ENCODE measurements at places on chromosomes 13 and 19.
A peak's percentile ranks its signal among the peaks of the same experiment; 100 is the strongest.

- no peak for DNase-seq
Measured at GRCh38 chr13:60869225-60869624, 472.2 kb downstream of the TDRD3 start.

GRCh38 chr13:52896827-52897659 lies 48.6 kb upstream of the PCDH8 start:
- peak; percentile 4 for DNase-seq

GRCh38 chr19:4136680-4137088 lies 12.8 kb upstream of the MAP2K2 start:
- no peak for DNase-seq

DNA sequence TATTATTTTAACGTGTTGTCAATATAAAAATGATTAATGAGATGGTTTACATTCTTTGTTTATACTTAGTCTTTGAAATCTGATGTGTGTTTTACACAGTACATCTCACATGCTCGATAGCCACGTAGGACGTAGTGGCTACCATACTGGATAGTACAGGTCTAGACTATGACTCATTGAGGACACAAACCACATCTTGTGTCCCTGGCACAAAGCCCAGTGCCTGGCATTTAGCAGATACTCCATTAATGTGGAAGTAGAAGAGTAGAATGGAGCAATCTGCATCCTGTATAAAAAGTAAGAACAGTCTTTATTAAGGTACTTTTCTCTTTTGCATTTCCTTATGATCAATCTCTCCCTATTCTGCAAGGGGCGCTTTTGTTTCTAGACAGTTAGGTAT lies 49.0 kb upstream of the FRY start:
- DNase-seq, result no peak

DNA sequence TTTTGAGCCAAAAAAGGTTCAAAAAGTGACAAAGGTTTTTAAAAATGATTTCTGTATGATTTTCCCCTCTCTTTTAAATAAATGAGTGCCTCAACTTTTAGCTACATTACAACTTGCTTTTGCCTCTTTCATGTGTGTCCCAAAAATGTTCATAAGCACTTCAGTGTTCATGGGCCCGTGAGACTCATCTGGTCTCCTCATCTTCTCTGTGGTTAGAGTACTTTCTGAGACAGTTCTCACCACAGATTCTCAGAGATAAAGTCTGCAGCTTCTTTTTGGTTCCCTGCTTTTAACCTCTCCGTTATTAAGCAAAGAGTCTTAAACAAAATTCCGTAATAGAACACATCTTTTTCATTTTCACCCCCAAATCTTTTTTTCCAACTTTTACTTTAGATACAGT lies 156.9 kb downstream of the DLEU7 start:
- peak; percentile 5 for DNase-seq

- DNase-seq, result no peak
Measured at GRCh38 chr13:58376349-58376748, 744.8 kb downstream of the PCDH17 start.

GRCh38 chr13:113216254-113217048 lies 7.0 kb downstream of the CUL4A start:
- DNase-seq, result no peak

- no peak for DNase-seq
Measured at GRCh38 chr13:57114945-57115344, 25.8 kb upstream of the PRR20A start.

- DNase-seq, result no peak
Measured at GRCh38 chr19:44430956-44431355, 17.3 kb downstream of the ZNF229 start.

GRCh38 chr13:31947506-31947905 lies 84.1 kb upstream of the FRY start:
- DNase-seq, result no peak

GRCh38 chr19:49333418-49333805 lies 1.8 kb upstream of the CD37 start:
- DNase-seq, result no peak

GRCh38 chr19:17213334-17213733 lies 1.8 kb upstream of the USE1 start:
- DNase-seq, result no peak

GRCh38 chr19:6070720-6071485 lies 39.4 kb downstream of the RFX2 start:
- no peak for DNase-seq

GRCh38 chr19:10104665-10105508 lies 1.3 kb upstream of the PPAN start:
- DNase-seq, result peak; percentile 89

GRCh38 chr13:80121038-80121437 lies 219.9 kb downstream of the SPRY2 start:
- no peak for DNase-seq

- no peak for DNase-seq
Measured at GRCh38 chr13:112182846-112183531, 116.0 kb downstream of the SOX1 start.

DNA sequence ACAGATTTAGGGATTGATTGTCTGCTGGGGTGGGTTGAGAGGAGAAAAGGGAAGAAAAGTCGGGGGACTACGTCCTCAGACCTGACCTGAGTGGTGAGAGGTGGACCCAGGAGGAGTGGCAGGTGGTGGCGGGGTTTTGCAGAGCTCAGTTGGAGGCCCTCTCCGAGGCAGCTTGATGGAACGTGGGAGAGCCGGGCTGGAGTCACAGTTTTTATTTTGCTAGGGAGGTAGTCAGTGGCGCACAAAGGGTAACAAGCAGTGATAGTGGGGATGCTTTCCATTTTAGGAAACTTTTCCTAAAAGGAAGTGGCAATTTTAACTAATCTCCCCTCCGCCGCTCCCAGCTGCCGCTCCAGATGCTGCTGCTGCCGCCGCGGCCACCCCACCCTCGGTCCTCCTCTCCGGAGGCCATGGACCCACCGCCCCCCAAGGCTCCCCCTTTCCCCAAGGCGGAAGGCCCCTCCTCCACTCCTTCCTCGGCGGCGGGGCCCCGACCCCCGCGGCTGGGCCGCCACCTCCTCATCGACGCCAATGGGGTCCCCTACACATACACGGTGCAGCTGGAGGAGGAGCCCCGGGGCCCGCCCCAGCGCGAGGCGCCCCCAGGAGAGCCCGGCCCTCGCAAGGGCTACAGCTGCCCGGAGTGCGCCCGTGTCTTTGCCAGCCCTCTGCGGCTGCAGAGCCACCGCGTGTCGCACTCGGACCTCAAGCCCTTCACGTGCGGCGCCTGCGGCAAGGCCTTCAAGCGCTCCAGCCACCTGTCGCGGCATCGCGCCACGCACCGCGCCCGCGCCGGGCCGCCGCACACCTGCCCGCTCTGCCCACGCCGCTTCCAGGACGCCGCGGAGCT lies 1.1 kb upstream of the ZNF581 start:
- DNase-seq, result peak; percentile 30

DNA sequence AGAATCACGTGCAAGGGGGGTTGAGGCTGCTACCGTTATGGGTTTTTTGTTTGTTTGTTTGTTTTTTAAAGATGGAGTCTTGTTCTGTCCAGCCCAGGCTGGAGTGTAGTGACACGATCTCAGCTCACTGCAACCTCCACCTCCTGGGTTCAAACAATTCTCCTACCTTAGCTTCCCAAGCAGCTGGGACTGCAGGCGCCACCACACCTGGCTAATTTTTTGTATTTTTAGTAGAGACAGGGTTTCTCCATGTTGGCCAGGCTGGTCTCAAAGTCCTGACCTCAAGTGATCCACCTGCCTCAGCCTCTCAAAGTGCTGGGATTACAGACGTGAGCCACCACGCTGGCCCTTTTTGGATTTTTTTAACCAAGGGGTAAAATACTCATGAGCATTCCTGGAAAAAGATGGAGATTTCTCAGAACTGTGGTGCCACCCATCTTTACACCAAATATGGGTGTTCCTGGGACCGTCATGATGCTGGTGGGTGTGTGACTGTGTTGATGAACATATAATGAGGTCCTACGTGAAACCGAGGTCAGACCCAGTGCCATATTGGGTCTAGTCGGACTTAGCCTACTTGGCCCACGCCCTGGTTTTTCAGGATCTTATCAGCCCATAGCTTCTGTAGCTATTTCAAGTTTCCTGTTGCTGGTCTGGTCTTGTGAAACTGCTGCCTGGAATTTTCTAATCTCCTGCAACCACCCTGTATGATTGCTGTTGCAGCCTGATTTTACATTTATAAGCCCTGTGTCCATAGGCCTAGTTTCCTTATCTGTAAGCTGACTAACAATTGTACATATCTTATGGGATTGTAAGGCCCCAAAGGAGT lies 6.2 kb downstream of the PPP1R15A start:
- peak; percentile 41 for DNase-seq

DNA sequence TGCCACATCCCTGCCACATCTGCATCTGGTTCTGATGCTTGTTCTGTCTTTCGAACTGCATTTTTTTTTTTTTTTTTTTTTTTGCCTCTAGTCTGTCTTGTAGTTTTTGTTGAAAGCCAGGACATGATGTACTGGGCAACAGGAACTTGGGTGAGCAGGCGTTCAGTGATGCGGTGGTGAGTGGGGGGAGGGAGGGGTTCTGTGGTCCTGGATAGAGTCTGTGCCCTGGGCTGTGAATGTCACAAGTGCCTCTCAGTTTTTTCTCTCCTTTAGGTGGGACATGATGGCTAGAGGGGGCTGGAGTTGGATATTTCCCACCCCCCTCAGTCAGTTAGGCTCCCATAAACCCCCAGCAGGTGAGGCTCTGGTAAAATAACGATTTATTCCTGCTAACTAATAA lies 3.5 kb downstream of the CEACAM4 start:
- no peak for DNase-seq

DNA sequence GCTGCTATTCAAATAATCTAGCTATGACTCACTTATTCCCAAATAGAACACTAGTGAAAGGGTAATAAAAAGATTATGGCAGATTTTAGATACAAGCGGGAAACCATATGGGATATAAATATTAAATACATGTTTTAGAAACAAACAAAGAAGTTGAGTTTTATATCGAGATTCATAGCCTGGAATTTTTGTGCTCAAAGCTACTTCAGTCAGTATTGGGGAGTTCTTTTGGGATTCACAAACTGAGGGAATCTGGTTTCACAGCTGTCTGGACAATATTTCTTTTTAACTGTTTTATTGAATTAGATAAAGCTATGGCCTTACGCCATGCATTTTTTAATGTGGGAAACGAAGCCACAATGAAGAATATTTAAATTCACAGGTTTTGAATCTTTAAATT lies 257.1 kb upstream of the PCDH20 start:
- no peak for DNase-seq

- no peak for DNase-seq
Measured at GRCh38 chr13:72462726-72463125, 264.7 kb downstream of the MZT1 start.

DNA sequence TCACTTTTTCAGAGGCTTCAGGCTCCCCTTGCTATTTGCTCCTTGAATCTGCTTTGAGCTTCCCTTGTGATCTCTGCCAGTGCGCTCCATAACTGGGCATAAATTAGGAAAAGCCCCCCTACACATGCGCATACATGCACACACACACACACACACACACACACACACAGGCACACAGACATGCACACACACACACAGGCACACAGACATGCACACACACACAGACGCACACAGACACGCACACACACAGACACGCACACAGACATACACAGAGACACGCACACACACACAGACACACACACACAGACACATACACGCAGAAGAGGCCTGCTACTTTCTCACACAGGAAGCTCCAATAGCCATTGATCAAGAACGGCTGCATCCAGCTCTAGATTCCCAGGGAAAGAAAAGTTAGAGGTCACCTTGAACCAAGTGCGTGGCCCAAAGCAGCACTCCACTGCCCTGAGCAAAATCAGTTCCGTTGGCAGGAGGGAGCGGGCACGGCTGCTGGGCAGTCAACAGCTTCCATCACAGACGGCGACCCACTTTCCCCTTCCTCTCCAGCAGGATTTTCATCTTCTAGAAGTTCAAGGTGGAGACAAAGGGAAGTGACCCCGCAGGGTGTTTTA lies 145.6 kb downstream of the DPF1 start:
- DNase-seq, result no peak

GRCh38 chr13:70580825-70581224 lies 472.6 kb upstream of the KLHL1 start:
- DNase-seq, result no peak

DNA sequence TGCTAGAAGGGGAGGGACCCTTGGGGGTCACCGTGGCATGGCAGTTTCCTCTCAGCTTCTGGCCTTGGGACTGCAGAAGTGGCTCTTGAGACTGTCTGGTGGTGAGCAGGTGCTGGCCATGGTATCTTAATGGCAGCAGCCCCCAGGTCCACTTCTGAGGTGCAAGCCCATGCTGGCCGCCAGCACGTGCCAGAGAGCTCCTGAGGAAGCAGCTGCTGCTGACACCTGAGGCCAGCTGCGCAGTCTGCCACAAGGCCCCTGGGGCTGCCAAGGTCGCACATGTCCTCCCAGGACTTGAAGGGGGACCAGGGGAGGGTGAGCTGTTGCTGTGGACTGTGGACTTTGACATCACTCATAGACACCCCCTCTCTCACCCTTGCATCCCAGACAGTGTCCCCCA lies 48.0 kb downstream of the NFIX start:
- no peak for DNase-seq

- no peak for DNase-seq
Measured at GRCh38 chr13:44051918-44052675, 172.4 kb downstream of the LACC1 start.

GRCh38 chr19:53147645-53148044 lies 11.2 kb downstream of the ZNF347 start:
- DNase-seq, result no peak

GRCh38 chr19:40589591-40590429 lies 11.4 kb upstream of the LTBP4 start:
- no peak for DNase-seq
